NCI-H1092 treated with DMSO at 0.1 percent for 48 hours (cell line): ENCODE measurements at places on chromosomes 7 and 10.

DNA sequence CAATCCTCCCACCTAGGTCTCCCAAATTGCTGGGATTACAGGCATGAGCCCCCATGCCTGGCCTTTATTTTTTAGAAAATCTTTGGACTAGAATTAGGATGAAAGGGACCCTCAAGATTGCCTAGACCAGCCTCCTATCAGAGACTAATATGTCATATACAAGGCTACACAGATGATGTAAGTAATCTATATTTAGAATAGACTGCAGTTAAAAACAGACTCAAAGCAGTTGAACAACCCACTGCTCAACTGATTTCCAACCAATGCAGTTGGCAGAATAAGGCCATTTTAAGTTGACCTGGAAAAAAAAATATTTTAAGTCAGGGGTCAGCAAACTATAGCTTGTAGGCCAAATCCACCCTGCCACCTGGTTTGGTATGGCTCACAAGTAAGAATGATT, 27.7 kb downstream of the PSPH start:
- no peak for DNase-seq

GRCh38 chr7:24968165-24968564, 11.8 kb downstream of the OSBPL3 start:
- DNase-seq: no peak

- no peak for DNase-seq
Measured at GRCh38 chr10:48455392-48456151, 149.1 kb downstream of the MAPK8 start.

DNA sequence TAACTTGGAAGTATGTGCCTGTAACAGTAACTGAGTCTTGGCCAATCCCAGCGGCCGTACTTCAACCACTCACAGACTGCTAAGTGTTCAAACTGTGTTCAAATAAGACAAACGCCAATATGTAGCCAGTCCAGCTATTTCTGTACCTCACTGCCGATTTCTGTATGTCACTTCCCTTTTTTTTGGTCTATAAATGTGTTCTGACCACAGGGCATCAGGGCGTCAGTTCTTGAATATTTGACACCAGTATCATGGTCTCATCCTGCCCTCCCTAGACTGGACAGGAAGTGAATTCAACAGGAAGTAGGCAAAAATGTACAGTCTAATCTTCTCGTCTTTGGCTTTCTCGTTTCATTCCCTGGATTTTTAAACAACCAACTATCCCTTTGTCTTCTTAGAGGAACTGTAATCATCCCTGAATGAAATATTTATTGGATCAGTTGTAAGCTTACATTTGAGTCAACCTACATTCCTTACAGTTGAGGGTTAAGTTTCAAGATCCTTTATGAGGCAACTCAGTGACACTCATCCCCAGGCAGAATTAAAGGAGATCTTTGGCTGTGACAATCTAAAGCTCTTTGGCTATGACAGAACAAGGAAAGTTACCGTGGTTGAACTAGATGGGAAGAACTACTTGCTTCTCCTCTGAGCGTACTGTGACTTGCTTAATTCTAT, 232.7 kb downstream of the NSUN6 start:
- no peak for DNase-seq

- no peak for DNase-seq
Measured at GRCh38 chr10:70562036-70562755, 40.3 kb downstream of the PRF1 start.

GRCh38 chr7:128883622-128884448, 21.2 kb downstream of the ATP6V1F start:
- peak; percentile 58 for DNase-seq

- no peak for DNase-seq
Measured at GRCh38 chr10:100747456-100748230, 2.3 kb downstream of the PAX2 start.
